ENCODE measurements at places on chromosomes 11 and 22.

GRCh38 chr11:6040874-6041273 is 10.3 kb upstream of the OR56A1 start:
- DNase-seq: no peak

GRCh38 chr11:34639545-34639944 is 18.7 kb downstream of the EHF start:
- no peak for DNase-seq

- peak; percentile 83 for DNase-seq
These were observed 10.0 kb upstream of the MFRP start for GRCh38 chr11:119356349-119357031.

DNA sequence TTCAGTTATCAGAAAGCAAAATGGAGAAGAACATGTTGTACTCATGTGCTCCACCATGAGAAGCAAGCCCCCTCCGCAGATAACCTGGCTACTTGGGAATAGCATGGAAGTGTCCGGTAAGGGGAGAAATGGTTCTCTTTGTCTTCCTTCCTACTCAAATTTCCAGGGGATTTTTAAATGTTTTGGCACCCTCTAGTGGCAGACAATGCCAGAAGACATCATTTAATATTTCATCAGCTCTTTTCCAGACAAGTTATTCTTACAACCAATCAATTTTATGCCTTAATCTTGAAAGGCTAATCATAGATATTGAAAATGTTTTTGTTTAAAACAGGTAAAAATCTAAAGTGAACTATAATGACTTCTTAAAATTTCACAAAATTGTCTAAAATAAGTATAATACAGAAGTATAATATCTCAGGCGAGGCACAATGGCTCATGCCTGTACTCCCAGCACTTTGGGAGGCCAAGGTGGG is 15.7 kb downstream of the CRTAM start:
- peak; percentile 59 for DNase-seq

GRCh38 chr11:10918275-10918674 is 60.4 kb upstream of the ZBED5 start:
- DNase-seq: no peak

DNA sequence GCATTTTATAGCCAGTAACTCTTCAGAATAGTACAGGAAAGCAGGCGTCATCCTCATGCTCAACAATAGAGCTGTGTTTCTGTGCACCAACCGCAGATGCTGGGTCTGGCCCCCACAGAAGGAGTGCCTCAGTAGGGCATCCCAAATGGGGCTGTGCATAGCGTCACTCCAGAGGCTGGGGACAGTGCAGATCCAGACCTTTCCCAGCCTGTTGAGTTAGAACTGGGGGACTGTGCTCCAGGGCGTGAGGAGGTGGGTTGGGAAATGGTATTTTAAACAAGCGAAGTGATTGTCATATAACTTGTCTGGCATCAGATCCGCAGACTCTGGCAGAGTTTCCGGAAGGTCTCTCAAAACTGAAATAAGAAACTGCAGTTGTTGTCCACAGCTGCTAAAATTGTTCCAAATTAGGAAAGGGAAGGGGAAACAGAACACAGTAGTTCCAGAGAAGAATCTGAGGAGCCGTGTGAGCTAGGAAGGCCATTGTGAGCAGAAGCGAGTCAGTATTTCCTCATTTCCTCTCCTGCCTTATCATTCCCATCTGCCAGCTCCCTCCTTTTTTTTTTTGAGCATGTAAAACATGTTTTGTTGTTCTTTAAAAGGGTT is 52.2 kb downstream of the JAM3 start:
- DNase-seq: no peak

- no peak for DNase-seq
These were observed 48.6 kb upstream of the UCP3 start for GRCh38 chr11:74057249-74058151.

DNA sequence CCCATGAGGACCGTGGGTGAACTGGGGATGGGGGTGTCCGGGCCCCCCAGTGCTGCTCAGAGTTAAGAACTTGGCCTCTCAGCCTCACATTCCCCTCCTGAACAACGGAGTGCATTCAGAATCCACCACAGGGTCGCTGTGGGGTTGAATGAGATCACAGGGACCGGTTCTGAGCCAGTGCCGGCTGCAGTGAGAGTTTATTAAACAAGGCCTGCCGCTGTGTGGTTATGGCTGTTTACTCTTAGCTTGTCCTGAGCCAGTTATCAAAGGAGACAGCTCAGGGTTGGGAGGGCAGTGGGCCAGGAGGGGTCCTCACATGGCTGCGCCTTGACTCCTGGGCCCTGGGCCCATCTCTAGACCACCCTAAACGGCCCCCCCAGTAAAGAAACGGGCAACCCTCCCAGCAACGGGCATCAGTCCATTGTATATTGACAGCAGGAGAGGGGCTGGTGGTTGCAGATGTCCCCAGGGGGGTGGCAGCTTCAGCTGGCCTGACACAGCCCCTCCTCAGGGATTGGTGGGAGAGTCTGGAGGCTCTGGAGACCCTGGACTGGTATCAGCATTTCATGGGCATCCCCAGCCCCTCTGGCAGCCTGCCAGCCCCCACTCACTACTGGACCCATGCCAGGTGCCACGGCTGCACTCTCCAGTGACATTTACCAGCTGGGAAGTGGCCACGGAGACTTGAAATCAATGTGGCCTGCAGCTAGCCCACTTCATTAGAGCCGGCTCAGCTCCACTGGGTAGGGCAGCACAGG is 15.1 kb upstream of the CABP7 start:
- DNase-seq: no peak

DNA sequence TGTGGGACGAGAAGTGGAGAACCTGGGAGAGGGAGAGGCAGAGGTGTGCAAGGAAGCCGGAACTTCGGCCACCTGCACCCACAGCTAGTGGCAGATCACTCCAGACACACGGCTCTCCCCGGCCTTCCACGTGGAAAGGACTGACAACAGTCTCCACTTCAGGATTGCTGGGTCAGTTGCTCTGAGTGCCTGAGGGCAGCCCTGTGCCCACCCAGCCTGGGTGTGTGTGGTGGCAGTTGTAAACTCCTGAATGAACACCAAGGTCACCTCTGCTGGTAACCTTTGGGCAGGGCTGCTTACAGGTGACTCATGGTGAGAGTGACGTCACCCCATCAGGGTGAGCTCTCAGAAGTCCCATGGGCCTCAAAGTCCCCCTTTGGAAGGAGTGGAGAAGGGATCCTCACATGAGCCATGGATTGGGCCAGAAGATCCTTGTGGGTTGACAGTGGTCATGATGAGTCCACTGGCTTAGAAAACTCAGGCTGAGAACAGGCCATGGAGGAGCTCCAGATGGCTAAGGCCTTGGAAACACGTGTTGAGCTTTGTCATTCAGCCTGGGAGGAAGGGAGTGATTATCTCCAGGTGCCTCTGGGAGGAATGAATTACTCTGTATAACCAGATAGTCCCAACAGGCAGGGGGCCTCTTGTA is 71.3 kb downstream of the BCR start:
- DNase-seq: no peak

- no peak for DNase-seq
These were observed 26.7 kb downstream of the AMPD3 start for GRCh38 chr11:10481560-10482349.

- no peak for DNase-seq
These were observed 30.6 kb upstream of the PANX2 start for GRCh38 chr22:50139843-50140415.

- DNase-seq: no peak
These were observed 14.1 kb downstream of the RHBDD3 start for GRCh38 chr22:29253561-29254285.

GRCh38 chr22:45880716-45881523 is 96.0 kb downstream of the WNT7B start:
- no peak for DNase-seq

- no peak for DNase-seq
These were observed 1172.8 kb upstream of the TENM4 start for GRCh38 chr11:80613655-80614054.

- DNase-seq: peak; percentile 88
These were observed 35.0 kb downstream of the TPBGL start for GRCh38 chr11:75275581-75275980.

- DNase-seq: no peak
These were observed 53.9 kb upstream of the TBCEL start for GRCh38 chr11:120969993-120970392.

DNA sequence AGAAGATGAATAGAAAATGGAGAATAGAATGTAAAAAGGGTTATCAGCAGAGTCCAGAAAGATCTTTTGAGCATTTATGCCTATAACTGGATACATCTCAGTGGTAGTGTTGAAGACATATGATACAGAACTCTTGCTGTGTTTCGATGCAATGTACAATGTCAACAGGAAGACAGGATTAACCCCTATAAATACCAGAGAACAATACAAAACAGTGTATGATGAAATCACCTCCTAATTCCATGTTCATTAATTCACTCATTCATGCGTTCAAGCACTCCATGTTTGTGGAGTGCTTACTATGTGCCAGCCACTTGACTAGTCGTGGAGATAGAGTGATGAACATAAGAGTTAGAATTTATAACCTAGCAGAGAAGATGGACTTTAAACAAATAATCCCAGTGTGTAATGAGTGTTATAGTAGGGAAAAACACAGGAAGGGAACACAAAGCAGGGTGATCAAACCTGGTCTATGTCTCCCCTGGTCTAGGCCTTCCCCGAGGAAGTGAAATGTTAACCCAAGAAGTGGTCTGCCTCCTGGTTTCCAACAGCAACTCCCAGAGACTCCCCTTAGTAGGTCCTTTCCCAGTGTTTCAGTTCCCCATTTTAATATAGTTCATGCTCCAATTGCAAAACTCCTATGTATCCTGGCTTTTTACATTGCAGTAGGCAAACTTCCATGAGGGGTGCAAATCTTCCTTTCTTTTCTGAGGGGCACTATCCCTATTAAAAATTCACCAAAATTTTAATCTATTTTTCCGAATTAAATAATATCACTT is 9.1 kb upstream of the SESN3 start:
- no peak for DNase-seq

DNA sequence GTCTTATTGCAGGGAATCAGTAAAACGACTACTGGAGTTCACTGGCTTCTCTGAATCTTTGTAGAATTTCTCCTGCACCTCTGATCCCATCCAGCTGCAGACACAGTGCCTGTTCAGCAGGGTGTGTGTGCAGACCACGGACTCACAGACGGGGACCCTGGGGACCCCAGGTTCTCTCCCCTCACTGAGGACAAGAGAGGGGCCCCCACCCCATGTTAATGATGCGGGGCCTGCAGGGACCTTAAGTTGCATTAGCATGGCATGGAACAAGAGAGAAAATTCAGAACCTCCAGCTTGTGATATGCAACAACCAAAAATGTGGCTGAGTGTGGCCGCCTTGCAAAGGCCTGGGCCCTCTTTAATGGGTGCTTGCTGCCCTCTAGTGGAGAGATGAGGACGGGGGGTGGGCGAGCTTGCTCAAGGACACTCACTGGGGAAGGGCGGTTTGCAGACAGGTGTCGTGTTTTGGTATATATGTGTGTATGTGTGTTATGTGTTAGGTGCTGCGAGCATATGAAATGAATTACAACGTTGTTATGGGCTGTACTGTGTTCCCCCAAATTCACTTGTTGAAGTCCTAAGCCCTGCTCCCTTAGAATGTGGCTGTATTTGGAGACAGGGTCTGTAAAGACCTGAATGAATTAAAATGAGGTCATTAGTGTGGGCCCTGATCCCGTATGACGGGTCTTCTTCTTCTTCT is 84.4 kb upstream of the SEPTIN5 start:
- DNase-seq: peak; percentile 93

- no peak for DNase-seq
These were observed 69.1 kb downstream of the FCHSD2 start for GRCh38 chr11:73072935-73073481.

DNA sequence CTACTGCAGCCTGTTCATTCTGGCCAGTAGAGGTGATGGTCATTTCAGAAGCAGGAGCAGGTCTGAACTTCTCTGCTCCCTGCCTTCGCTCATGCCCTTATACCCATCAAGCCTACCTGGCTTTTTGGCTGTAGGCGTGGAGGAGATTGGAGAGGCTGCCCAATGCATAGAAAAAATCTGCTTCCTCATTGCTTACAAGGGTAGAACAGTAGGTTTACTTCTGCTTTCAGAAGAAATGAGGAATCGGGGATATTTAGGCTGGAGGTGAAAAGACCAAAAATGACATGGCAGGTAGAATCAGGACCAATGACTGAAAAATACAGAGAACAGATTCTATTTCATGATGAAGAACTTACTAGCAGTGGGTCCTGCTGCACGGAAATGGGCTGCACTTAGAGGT is 72.9 kb upstream of the YWHAH start:
- DNase-seq: no peak

DNA sequence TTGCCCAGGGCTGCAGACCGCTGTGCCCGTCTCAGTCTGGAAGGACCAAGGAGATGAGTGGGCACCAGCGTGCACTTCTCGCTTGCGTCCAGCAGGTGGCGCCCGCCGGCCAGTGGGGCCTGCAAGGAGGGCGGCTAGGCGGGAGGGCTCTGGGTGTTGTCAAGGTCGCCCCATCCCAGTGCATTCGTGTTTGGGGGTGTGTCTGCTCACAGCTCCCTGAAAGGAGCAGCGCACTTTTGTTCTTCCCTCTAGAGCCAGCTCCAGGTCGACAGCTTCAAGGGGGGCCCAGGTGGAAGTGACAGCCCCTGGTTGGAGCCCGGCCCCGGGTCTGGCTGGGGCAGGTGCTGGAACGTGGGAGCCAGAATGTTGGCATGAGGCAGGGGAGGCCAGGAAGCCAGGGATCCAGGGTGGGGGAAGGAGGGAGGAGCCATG is 23.4 kb upstream of the MPPED1 start:
- DNase-seq: peak; percentile 81

- no peak for DNase-seq
These were observed 3.3 kb downstream of the TANGO2 start for GRCh38 chr22:20024225-20024624.

DNA sequence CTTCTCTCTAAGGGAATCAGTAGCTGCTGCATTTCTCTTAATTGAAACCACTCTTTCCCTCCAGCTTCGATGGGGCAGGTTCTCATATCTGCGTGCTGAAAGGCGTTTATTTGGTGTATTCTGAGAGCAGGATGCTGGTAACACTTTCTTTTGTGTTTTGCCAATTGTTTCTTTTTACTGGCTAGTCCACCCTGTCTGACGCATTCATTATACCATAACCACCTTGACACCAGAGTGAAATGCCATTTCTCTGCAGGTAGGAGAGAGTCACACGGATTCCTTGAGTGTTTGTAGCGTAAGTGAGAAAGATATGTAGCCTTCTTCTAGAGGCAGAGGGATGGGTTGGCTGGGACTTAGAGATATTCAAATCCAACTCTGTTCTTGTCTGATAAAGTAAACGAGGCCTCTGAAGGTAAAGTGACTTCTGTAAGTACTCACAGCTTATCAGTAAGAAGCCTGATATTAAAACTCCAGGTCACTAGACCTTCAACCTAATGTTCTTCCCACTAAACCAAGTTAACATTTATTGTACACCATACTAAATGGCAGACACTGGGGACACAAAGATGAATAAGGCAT is 21.4 kb downstream of the CD44 start:
- no peak for DNase-seq

GRCh38 chr11:12377824-12378593 is 638 bp downstream of the PARVA start:
- peak; percentile 28 for DNase-seq

GRCh38 chr11:287821-288477 is 977 bp upstream of the PGGHG start:
- DNase-seq: no peak

- DNase-seq: peak; percentile 18
These were observed 49.3 kb downstream of the CHRDL2 start for GRCh38 chr11:74681686-74682651.

Measured in activated naive CD4-positive, alpha-beta T cell treated with anti-CD3 and anti-CD28 coated beads, Interleukin-2, amount 10 ng/mL, durations not matched to agents 7 days and 5 days (primary cell).